ENCODE measurements at places on chromosomes 12 and 14. TPM values are rescaled to one million over a fixed set of nuclear protein-coding genes. Genes with fewer than 3 reads are reported as not detected.

TAS2R7 gene
- total RNA-seq = 0.40 TPM

AICDA gene
- total RNA-seq = not detected

CPM gene
- 2.2 TPM for total RNA-seq

POLE2 gene
- 8.3 TPM for total RNA-seq

KRT74 gene
- not detected for total RNA-seq

CRIP1 gene
- total RNA-seq = 17.1 TPM

RDH12 gene
- not detected for total RNA-seq

SLC17A8 gene
- total RNA-seq = 0.66 TPM

ADCY6 gene
- total RNA-seq = 66.1 TPM

CMA1 gene
- not detected for total RNA-seq

GZMB gene
- total RNA-seq = not detected

PTGER2 gene
- total RNA-seq = 7.2 TPM

ZNF605 gene
- 31.3 TPM for total RNA-seq

CMTM5 gene
- total RNA-seq = not detected

NTS gene
- total RNA-seq = not detected

TMEM30B gene
- 10.1 TPM for total RNA-seq

TMTC1 gene
- 0.91 TPM for total RNA-seq

MGAT4C gene
- 1.4 TPM for total RNA-seq

ALG10 gene
- total RNA-seq = 13.7 TPM

SLC6A12 gene
- not detected for total RNA-seq

SRRM4 gene
- total RNA-seq = 1.9 TPM

KLHL33 gene
- total RNA-seq = 0.16 TPM

OR10P1 gene
- not detected for total RNA-seq

VSX2 gene
- not detected for total RNA-seq

RNF212B gene
- not detected for total RNA-seq

SMIM10L1 gene
- 12.3 TPM for total RNA-seq

LUM gene
- 490 TPM for total RNA-seq

ACVR1B gene
- total RNA-seq = 31.2 TPM

CACNA1C gene
- 31.2 TPM for total RNA-seq

MYF6 gene
- total RNA-seq = 0.20 TPM

FOXA1 gene
- total RNA-seq = 21.8 TPM

OR4E2 gene
- total RNA-seq = not detected

NPC2 gene
- total RNA-seq = 178 TPM

CFAP73 gene
- total RNA-seq = not detected

CLEC6A gene
- total RNA-seq = not detected

VASH1 gene
- total RNA-seq = 57.6 TPM

KRT80 gene
- total RNA-seq = 3.0 TPM

EIF2S3B gene
- 2.3 TPM for total RNA-seq

MYH6 gene
- not detected for total RNA-seq

OASL gene
- total RNA-seq = 0.11 TPM

All from mesothelial cell of epicardium (in vitro differentiated cells).